Activated CD4-positive, CD25-positive, alpha-beta regulatory T cell treated with anti-CD3 and anti-CD28 coated beads, Interleukin-2, amount 50 U/mL, for 16 hours (primary cell): ENCODE measurements at places on chromosomes 12 and 14.

GRCh38 chr14:69696633-69697557, 70.0 kb upstream of the SRSF5 start:
- DNase-seq, result no peak

- no peak for DNase-seq
These were observed 65.1 kb downstream of the SIX6 start for GRCh38 chr14:60573943-60574495.

- DNase-seq, result no peak
These were observed 82.7 kb downstream of the BEGAIN start for GRCh38 chr14:100504372-100505078.

DNA sequence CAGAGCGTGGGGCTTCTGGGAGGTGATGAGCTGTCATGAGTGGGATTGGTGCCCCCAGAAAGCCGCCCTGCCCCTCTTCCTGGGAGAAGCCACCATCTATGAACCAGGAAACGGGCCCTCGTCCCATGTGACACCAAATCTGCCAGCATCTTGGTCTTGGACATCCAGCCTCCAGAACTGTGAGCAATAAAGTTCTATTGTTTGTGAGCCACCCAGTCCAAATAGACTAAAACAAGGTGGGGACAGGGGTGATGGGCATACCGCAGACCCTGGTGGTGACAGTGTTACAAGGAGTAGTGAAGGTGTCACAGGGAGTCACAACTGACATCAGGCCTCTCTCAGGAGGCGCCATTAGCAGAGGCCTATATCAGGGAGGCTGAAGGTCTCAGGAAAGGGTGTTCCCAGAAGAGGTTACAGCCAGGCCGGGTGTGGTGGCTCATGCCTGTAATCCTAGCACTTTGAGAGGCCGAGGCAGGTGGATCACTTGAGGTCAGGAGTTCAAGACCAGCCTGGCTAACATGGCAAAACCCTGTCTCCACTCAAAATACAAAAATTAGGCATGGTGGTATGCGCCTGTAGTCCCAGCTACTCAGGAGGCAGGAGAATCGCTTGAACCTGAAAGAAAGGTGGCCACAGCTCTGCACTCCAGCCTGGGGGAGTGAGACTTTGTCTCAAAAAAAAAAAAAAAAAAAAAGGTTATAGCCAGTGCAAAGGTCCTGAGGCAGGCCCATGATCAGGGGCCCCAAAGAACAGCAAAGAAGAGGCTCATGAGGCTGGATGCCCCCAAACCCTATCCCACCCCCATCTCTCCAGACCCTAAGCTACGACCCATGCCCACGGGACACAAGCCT, 53.0 kb downstream of the NCOR2 start:
- no peak for DNase-seq

- DNase-seq, result no peak
These were observed 410.3 kb upstream of the LMO3 start for GRCh38 chr12:17016116-17016864.

GRCh38 chr14:55973911-55974630, 144.1 kb upstream of the PELI2 start:
- DNase-seq, result no peak

DNA sequence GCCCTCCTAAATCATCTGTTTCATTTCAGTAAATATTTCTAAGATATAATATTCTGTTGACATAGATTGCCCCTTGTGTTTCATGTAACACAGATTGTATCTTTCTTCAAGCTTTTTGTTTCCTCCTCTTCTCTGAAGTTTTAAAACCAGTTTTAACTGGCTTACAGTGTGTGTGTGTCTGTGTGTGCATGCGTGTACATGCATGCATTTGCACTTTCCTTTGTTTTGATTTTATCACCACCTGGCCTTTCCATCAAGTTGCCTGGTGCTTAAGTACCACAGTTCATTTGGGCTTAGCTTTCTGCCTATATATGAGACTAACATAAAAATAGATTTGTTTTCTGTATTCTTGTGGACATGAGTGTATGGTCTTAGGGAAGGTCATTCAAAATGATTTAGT, 31.9 kb downstream of the ETNK1 start:
- no peak for DNase-seq
